ENCODE measurements at places on chromosomes 2 and 18.
A peak's percentile ranks its signal among the peaks of the same experiment; 100 is the strongest.

DNA sequence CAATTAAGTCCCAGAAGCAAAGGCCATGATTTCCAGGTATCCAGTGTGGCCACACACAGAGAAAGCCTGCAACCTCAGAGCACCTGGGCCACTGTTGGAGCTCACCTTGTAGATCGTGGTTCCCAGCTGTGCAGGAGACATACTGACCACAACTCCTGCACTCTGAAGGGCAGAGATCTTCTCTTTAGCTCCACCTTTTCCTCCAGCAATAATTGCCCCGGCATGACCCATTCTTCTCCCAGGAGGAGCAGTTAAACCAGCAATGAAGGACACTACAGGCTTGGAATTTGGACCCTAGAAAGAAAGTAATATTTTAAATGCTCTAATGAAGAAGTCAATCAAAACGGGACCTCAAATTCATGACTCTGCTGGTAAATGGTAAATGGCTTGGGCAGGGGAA, 33.8 kb downstream of the SUCLG1 start:
- no peaks in the 10 kb centered on the region for H3K4me1 ChIP-seq
- no peak for DNase-seq
- no peak overlapping the region for H3K4me3 ChIP-seq
- H3K36me3 ChIP-seq: peaks cover 7% of the 10 kb centered on the region

DNA sequence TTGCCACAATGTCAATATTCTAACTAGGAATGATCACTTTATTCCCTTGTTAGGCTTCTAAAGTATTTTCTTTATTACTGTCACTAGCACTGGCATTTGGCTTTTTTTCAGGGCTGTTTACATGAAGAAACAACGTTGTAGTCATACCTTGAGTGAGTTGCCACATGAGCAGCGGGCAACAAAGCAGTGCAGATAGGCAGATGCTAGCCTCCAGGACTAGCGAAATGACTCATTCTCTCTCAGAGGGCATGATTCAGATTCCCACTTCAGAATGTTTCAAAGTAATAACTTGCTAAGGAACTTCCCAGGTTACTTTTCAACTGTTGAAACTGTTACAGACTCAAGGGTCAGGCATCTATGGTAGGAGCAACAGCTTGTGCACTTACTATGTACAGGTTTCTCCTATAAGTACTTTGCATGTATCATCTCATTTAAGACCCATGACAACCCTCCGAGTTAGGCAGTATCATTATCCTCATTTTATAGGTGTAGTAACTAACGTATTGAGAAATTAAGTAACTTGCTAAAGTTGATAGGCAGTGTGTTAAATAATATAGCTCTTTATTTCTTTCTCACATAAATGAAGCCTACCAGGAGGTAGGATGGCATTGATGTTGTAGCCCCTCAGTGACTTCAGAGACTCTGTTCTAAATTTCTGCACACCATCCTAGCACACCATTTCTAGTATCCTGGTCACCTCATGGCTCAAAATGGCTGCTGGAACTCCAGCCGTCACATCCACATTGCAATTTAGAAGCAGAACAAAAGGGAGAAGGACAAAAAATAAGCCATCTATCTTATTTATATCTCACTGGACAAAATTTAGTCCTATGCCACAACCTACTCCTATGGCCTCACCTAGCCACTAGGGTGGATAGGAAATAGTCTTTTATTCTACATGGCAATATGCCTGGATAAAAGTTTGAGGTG, 83.3 kb downstream of the ICOS start:
- H3K4me3 ChIP-seq: no peak overlapping the region
- DNase-seq: no peak
- H3K27me3 ChIP-seq: no peaks in the 10 kb centered on the region
- peaks cover 1% of the 10 kb centered on the region for H3K4me1 ChIP-seq
- no peak overlapping the region for H3K27ac ChIP-seq

DNA sequence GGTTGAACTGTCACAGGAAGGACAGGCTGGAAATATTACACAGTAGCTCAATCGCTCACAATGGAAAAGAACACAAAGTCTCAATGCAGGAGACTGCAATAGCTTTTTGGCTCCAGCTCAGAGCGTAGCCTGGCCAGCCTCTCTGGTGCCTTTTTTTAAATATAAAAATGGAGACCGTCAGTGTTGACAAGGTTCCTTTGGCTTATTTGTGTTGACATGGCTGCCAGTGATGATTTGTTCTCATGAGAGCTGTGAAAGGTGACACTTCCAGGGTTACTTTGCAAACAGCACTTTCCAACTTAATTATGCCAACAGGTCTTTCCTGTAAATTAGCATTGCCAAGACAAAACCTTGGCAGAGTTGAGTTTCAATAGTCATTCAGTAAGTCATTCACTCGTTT, 70.8 kb downstream of the KCNE4 start:
- DNase-seq: no peak
- no peaks in the 10 kb centered on the region for H3K4me1 ChIP-seq
- H3K27ac ChIP-seq: no peak overlapping the region
- peaks cover 21% of the 10 kb centered on the region for H3K27me3 ChIP-seq

- DNase-seq: no peak
- H3K27ac ChIP-seq: no peak overlapping the region
- peaks cover 5% of the 10 kb centered on the region for H3K4me1 ChIP-seq
Observed at GRCh38 chr2:130806370-130806769, 30.3 kb upstream of the ARHGEF4 start.

GRCh38 chr2:162928356-162928755, 89.8 kb upstream of the KCNH7 start:
- no peak overlapping the region for H3K4me3 ChIP-seq
- no peaks in the 10 kb centered on the region for H3K4me1 ChIP-seq
- no peak overlapping the region for H3K27ac ChIP-seq
- no peaks in the 10 kb centered on the region for H3K27me3 ChIP-seq

- H3K4me3 ChIP-seq: no peak overlapping the region
- H3K27me3 ChIP-seq: no peaks in the 10 kb centered on the region
- no peaks in the 10 kb centered on the region for H3K36me3 ChIP-seq
- H3K4me1 ChIP-seq: no peaks in the 10 kb centered on the region
Observed at GRCh38 chr2:205565142-205565522, 117.2 kb upstream of the NRP2 start.

- H3K4me1 ChIP-seq: no peaks in the 10 kb centered on the region
- no peaks in the 10 kb centered on the region for H3K27me3 ChIP-seq
- H3K36me3 ChIP-seq: no peaks in the 10 kb centered on the region
- no peak overlapping the region for H3K4me3 ChIP-seq
- H3K27ac ChIP-seq: no peak overlapping the region
- no peak for DNase-seq
Observed at GRCh38 chr18:46291149-46291548, 187.0 kb downstream of the HAUS1 start.

DNA sequence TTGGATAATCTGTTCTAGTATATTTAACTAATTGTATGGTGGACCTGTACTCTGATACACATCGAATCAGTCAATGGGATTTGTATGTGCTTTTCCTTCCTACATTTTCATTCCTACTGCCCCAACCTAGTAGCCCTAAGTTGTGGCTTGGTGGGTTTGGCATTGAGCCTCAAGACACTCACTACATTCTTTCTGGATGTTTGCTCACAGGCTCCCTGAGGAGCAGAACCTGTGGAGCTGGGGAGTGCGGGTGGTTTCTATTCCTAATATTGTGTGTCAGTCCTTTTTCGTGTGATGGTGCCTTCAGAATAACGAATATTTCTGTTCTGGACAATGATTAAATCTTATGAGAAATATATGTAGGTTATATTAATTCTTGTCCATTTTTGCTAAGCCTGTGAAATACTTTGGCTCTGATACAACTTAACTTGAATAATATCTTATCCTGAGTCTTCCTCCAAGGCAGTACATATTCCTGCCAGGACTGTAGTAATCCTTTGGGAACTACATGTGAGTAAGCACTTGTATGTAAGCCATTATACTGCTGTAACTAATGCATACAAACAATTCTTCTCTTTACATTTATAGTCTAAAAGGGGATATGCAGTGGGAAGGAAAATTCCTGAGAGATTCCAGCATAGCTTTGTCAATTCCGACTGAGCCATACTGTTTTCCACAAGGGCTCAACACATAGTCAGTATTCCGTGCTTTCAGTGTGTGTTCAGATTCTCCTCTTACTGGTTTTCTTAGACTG, 150.6 kb downstream of the AGPS start:
- no peaks in the 10 kb centered on the region for H3K27me3 ChIP-seq
- no peak for DNase-seq
- H3K4me3 ChIP-seq: no peak overlapping the region
- H3K4me1 ChIP-seq: no peaks in the 10 kb centered on the region
- no peak overlapping the region for H3K27ac ChIP-seq

- H3K27ac ChIP-seq: no peak overlapping the region
- no peak for DNase-seq
- peaks cover 4% of the 10 kb centered on the region for H3K27me3 ChIP-seq
- H3K4me3 ChIP-seq: no peak overlapping the region
Observed at GRCh38 chr18:55185391-55185790, 226.1 kb upstream of the CCDC68 start.

GRCh38 chr2:188726626-188727247, 247.4 kb upstream of the COL3A1 start:
- H3K27ac ChIP-seq: no peak overlapping the region
- no peaks in the 10 kb centered on the region for H3K4me1 ChIP-seq
- DNase-seq: no peak

DNA sequence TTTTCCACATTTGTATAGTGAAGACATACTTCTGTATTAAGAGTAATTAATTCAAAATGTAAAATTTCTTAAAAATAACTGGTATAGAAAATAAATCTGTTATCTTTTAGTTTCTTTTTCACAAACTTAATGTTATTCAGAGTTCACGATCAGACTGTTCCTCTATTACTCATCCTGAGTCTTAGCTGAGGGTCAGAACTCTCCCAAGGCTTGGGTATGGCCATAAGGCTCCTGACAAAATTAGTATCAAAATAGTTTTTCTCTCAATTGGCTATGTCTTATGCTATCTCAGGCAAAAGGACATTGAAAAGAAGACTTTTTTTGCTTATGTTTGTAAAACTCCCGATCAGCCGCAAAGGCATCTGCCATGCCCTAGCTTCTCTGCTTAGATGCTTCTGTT, 56.1 kb upstream of the NAB1 start:
- H3K4me3 ChIP-seq: no peak overlapping the region
- H3K27me3 ChIP-seq: no peaks in the 10 kb centered on the region
- H3K36me3 ChIP-seq: peaks cover 2% of the 10 kb centered on the region
- H3K27ac ChIP-seq: no peak overlapping the region
- H3K4me1 ChIP-seq: no peaks in the 10 kb centered on the region

- peak overlapping the region; percentile 26 for H3K4me3 ChIP-seq
- peaks cover 2% of the 10 kb centered on the region for H3K36me3 ChIP-seq
- no peaks in the 10 kb centered on the region for H3K27me3 ChIP-seq
- H3K4me1 ChIP-seq: peaks cover 48% of the 10 kb centered on the region
- H3K27ac ChIP-seq: peak overlapping the region; percentile 82
Observed at GRCh38 chr18:77115192-77115953, 17.2 kb downstream of the MBP start.

GRCh38 chr18:6521803-6522418, 107.2 kb upstream of the L3MBTL4 start:
- no peaks in the 10 kb centered on the region for H3K36me3 ChIP-seq
- no peaks in the 10 kb centered on the region for H3K4me1 ChIP-seq
- H3K27ac ChIP-seq: no peak overlapping the region
- DNase-seq: no peak
- H3K27me3 ChIP-seq: peaks cover 8% of the 10 kb centered on the region

Data from naive thymus-derived CD8-positive, alpha-beta T cell (primary cell).